Activated T-helper 9 cell treated with anti-CD3 and anti-CD28 coated beads, Interleukin-2, amount 50 U/mL, for 16 hours (primary cell): ENCODE measurements at places on chromosomes 5 and 9.

DNA sequence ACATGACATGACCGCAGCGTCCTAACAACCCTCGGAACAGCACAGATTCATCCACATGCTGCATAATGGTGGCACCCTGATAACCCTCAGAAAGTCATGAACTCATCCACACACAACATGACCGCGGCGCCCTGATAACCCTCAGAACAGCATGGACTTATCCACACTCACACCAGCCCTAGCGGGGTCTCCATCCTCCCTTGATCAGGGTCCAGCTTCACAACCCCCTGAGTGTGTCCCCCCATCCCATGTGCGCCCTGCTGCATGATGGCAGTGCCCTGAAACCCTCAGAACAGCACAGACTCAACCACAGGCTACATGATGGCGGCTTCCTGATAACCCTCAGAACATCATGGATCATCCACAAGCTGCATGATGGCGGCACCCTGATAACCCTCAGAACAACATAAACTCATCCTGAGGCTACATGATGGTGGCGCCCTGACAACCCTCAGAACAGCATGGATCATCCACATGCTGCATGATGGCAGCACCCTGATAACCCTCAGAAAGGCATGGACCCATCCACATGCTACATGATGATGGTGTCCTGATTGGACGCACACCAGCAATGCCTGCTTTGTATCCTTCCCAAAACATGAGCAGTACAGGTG lies 28.3 kb downstream of the SLC6A3 start:
- no peak for DNase-seq

DNA sequence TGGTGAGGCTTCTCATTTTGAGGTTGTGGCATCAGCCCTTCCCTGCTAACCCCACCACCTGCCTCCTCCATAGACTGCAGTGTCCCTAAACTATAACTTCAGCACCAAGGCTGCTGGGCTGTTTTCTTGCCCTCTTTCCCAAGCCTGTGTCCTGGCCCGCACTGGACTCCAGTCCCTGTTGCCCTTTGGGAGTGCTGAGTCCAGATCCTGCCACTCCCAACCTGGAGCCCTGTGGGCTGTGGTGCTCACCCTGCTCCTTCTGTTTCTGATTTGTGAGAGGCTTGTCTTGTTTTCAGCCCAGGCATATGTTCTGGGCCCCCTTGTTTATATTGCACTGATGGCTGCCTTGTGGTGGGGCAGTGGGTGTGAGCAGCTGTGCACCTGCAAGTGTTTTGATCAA lies 39.7 kb upstream of the RNU6ATAC start:
- DNase-seq = no peak

- no peak for DNase-seq
Measured at GRCh38 chr5:91042936-91043255, 340.2 kb downstream of the ARRDC3 start.

GRCh38 chr5:137957948-137958347 lies 68.7 kb downstream of the PKD2L2 start:
- DNase-seq = no peak

DNA sequence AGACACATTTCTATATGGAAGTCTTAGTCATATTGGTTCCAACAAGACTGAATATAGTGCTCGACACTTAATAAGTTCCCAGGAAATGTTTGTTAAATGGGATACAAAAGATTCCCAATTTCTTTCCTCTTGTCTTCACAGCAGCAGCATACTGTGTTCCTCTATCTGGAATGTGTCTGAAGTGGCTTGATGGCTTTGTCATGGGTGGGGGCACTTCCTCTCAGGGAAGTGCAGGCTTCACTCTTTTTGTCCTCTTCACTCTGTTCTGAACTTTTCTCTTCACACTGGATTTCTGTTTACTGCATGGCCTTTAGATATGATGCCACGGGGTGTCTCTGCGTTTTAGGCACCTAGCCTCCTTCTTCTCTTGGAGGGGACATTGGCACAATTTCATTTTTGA lies 127.7 kb upstream of the C9orf72 start:
- no peak for DNase-seq

DNA sequence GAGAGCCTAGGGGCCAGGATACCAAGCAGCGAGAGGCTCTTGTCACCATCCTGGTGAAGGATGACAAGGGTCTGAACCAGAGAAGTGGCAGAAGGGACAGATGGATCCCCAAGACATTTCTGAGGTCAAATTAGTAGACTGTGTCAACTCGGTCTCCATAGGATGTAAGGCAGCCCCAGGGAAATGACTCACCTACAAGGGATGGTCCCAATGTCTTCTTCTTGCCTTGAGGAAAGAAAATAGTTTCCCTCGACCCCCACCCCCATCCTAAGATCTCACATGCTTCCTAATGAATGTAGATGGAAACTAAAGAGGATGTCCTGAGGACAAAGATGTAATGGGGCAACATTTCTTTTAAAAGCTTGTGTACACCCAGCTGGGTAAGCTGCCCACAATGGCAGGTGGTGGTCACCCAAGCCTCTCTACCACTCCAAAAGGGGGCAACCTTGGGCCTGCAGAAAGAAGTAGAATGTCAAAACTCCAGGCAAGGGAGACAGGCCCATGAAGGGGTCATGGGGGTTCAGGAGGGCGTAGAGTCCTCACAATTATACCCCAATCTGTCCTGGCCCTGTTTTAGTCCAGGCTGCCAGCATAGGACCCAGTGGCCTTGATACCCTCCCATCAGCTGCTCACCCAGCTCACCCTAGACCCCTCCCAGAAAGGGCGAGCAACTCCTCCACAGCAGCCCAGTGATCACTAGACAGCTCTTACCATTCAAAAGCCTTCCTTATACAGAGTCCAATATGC lies 187.4 kb downstream of the ACTL7B start:
- DNase-seq = no peak

DNA sequence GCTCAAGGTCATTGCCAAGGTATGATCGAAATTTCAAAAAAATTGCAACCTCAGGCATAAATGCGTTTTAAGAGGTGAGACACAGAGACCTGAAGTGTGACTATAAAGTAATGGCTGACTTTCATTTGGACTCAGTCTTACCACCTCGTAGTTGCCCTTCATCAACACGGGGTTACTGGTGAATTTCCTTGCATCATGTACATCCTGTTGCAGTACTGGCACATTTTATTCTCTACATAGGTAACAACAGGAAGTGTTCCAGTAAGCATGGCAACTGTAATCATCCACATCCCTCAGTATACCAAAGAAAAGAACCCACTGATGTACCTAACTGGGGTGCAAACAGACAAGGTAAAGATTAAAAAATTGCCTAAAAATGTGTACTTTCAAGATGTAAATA lies 29.3 kb downstream of the MOCS2 start:
- no peak for DNase-seq

- DNase-seq = no peak
Measured at GRCh38 chr5:101153526-101153925, 250.4 kb upstream of the ST8SIA4 start.

GRCh38 chr5:126780165-126780827 lies 3.4 kb downstream of the LMNB1 start:
- DNase-seq = peak; percentile 17

DNA sequence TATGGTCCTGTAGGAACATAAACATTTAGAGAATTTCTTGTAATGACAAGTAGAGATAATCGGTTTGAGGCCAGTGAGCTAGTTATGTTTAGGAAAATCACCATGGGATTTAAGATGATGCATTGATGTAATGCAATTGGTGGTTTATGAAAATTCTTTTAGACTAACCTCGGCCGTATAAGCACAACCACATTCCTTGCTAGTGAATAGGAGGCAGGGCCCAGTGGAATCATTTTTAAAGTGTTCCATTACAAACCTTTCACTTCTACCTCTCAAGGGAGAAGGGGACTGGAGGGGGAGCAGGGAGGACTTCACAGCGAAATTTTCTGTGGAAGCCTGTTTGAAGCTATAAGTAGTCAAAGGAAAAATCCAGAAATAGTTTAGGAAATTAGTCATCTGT lies 71.8 kb upstream of the NFIL3 start:
- no peak for DNase-seq

GRCh38 chr9:130024597-130024994 lies 18.4 kb downstream of the FNBP1 start:
- no peak for DNase-seq

- DNase-seq = no peak
Measured at GRCh38 chr9:92804727-92805126, 40.1 kb upstream of the BICD2 start.

DNA sequence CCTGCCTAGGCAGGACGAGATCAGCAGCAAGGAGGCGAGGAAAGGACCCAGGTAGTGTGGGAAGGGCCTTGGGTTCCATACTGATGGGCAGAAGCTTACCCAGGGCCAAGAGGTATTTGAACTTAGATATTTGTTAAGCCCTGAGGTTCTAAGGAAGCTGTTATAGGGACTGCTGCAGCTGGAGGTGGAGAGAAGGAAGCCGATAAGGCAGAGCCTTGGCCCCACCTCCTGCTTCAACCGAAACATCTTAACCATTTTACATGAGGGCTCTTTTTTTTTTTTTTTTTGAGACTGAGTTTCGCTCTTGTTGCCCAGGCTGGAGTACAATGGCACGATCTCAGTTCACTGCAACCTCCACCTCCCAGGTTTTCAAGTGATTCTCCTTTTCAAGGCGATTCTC lies 8.6 kb upstream of the AQP3 start:
- DNase-seq = no peak

DNA sequence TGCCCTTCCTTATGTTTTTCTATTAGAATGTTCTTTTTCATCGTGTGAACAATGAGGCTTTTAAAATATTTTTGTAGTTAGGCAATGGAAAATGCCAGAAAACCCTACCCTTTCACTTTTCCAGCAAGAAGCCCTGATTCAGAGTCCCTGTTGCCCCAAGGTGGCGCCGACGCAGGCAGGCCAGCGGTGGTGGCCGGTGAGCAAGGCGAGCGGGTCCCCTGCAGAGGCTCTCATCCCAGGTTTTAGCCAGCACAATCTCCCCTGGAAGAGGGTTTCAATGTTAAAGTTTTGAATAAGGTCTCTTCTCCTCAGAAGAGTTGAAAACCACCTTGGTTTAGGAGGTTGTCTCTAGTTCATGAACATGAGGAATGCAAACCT lies 40.8 kb upstream of the CKMT2 start:
- DNase-seq = no peak

- DNase-seq = no peak
Measured at GRCh38 chr9:95296761-95297160, 20.7 kb downstream of the FANCC start.

- no peak for DNase-seq
Measured at GRCh38 chr5:98905857-98906688, 22.7 kb downstream of the CHD1 start.

DNA sequence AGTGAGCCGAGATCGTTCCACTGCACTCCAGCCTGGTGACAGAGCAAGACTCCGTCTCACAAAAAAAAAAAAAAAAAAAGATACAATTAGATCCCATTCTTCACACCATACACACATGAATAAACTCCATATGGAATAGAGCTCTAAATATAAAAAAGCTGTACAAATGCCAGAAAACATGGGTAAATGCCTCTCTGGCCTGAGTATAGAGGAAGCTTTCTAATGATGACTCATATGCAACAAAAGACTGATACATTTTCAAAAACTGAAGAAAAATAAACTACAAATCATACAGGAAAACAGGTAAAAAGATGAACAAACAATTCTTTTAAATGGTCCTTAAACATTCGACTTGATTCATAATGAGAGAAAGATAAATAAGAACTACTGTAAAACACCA lies 8.6 kb downstream of the ZFP62 start:
- no peak for DNase-seq

DNA sequence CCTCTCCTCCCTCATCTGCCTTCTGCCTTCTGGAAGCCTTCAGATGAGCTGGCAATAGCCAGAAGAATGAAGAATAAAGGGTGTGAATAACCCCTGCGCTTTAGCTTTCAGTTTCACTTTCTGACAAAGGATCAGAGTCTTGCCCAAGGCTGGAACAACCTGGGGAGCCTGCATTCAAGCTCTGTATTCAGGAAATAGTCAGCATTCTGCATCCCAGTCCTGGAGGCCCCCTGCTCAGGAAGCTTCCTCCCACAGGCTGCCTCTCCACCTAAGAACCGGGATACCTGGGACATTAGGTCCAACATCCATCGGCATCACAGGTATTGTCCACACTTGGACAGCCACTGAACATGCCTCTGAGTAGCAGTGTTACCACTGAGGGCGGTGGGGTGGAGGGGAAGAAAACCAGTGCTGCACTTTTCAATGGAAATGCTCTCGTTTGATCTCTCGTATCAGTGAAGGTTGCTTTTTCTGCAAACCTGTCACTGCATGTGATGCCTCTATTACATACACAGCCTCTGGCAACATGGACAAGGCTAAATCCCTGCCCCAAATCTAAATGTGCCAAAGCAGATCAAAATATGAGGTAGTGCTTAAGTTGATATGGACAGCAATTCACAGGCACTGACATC lies 39.8 kb upstream of the ACO1 start:
- no peak for DNase-seq

- no peak for DNase-seq
Measured at GRCh38 chr9:99137225-99137624, 32.3 kb downstream of the TGFBR1 start.

GRCh38 chr5:34847056-34847455 lies 8.1 kb downstream of the TTC23L start:
- DNase-seq = no peak

GRCh38 chr9:87479801-87480201 lies 17.9 kb upstream of the DAPK1 start:
- DNase-seq = no peak

DNA sequence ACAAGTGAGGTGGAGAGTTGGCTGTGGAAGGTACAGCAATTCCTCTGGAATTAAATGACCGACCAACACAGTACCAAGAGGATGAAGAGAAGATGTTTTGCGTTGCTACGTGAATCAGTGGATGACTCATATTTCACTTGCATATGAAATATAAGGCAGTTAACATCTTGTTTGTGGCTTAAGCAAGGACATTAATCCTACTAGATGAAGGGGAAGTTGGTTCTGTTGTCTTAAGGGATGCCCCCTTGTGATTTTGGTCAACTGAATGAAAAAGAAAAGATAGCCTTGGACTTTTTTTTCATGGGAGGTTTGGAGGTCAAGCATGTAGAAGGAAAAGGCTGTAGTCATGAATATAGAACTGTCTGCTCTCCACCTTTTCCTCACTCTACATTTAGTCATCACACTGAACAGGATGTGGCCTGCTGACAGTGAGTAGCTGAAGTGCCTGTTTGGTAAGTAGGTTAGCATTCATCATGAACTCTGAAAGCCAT lies 33.9 kb downstream of the VLDLR start:
- no peak for DNase-seq

DNA sequence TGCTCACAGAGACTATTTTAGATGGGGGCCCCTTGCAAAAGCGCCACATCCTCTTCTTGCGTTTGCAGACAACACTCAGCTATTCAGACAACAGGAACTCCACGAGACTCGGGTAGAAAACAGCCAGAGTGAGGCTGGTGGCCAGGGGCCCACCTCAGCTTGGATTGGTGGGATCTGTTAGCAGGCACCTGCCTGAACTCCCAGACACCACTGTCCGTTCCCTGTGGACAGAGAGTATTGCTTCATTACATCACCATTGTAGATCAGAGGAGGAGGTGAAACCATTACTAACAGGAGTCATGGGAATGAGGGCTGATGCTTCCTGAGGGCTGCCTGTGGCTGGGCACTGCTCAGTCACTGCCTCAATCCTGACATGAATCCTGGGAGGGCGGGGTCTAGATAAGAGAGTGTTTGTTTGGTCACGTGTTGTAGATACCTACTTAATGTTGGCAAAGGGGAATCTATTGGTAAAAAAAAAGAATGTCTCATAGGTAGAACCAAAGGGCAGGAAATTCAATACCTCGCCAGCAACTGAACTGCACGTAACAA lies 4.4 kb upstream of the RAPGEF1 start:
- no peak for DNase-seq

- DNase-seq = no peak
Measured at GRCh38 chr5:103990064-103990463, 427.5 kb upstream of the NUDT12 start.

- no peak for DNase-seq
Measured at GRCh38 chr5:40361378-40361777, 318.3 kb upstream of the PTGER4 start.
